NCI-H1417 (cell line): ENCODE measurements at places on chromosomes 12 and 14.
A peak's percentile ranks its signal among the peaks of the same experiment; 100 is the strongest.

DNA sequence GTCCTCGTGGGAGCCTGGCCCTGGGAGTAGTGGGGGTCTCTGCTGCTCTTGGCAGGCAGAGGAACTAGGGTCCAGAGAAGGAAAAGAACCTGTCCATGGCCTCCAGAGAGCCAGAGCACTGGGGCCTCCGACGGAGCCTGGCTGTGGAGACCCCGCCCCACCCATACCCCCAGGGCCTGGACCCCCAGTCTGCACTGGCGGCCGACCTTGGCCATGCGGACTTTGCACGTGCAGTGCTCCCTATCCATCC, 1.1 kb downstream of the BEGAIN start:
- DNase-seq = no peak

GRCh38 chr14:98606041-98606640, 665.9 kb downstream of the BCL11B start:
- peak; percentile 48 for DNase-seq

DNA sequence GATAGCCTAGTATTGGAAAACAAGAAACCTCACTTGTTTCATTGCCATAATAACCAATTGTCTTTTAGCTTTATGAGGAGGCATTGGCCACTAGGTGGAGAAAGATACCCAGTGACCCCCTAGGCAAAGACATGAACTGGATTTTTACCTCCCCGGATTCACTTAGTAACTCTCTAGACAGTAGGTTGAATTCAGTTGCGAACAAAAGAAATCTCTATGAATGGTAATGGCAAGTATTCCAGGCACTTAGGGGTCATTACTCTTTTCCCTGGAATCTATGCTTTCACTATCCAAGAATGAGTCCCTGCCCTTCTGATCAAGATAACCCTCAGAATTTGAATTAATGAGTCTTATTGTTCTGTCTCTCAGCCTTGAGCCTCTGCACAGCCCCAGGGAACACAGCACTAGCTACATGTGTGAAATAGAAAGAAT, 29.5 kb upstream of the RHOJ start:
- DNase-seq = peak; percentile 88

DNA sequence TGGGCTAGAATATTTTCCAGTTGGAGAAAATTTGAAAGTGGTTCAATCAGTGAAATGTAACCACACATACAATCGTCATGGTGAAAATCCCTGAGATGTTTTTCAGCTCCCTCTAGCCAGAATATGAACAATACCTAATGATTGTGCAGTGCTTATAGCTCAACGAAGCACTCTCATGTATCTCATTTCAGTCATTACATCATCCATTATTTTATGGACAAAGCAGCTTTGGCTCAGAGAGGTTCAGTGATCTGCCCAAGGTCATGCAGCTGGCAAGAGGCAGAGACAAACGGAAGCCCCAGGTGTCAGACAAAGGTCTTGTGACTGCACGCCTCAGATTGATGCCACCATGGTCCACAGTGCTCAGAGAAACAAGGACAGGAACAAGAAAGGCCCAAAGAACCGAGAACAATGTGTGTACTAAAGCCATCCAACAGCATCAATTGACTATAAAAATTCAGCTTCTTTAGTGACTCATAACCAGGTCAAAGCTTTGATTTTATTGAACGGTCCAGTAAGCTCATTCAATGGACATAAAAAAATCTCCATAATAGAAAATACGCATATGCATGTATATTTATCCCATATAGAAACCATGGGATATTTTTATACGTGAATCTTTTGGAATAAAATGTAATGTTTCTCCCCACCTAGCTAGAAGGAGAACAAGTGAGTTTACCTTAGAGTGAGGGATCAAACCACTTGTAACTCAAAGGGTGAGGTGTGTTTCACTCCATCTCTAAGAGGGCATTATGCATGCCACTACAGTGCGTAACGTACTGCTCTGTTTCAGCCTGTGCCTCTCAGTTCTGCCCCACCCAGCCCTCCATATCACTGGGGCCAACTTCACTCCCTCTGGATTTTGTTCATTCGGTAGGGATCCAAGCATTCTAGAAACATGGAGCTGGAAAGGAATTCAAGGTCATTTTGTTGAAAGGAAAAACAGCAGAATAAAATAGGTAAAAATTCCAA, 141.8 kb downstream of the GRIN2B start:
- DNase-seq = no peak

DNA sequence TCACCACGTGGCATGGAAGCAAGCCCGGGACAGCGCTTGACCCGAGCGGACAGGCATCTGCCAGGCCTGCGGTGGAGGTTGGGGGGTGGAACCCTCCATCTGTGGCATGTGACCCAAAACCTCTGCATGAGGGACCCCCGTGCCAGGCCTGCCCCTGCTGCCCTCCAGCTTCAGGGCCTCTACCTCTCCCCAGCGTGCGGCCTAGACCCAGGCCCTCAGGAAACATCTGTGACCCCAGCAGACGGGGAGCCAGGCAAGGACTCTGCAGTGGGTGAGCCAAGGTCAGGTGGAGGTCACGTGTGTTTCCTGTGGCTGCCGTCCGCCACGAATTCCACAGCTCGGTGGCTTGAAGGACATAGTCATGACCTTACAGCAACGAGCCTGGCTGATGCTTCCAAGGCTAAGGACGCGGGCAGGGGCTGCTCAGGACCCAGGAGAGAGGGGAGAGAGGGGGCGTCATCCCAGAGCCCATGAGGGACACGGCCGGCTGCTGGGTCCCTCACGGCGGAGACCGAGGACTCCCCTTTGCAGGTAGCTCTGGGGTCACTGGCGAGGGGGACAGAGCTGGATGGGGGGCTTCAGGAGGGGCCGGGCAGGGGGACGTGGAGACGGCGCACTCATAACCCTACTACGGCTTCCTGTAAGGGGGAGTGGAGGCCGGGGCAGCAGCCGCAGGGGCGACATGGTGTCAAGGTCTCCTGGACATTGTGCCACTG, 91.5 kb downstream of the GALNT9 start:
- no peak for DNase-seq

DNA sequence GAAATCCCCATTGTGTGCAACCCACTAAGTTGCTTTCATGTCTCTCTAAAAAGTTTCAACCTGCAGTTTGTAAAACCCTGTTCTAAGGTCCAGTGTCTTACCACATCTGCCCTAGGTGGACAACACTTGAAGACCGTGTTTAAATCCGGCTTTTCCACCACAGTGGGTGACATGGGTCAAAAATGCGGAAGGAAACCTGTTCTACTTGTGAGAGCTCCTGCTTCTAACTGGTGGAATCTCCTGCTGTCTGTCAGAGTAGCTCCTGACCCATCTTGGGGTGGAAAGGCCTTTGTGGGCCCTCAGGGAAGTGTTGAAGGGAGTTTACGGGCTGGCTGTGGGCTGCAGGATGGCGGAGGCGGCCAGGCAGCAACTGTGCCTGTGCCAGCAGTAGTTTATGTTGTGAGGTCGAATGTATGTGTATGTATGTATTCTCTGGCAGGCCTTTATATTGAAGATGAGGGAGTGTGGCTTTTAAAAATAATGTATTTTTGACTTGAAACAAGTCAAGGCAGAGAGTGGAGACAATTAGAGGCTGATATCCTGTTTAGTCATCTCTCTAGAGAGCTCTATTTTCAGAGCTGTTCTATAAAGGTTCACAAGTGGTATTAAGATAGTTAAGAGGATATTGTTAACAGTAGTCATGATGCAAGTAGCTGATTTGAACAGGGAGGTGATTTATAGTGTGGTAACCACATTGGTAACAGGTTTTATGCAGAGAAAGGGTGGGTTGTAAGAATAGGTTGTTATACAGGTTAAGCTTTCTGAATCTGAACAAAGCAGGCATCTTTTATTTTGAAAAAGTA, 67.0 kb downstream of the PRKCH start:
- DNase-seq = peak; percentile 42

- no peak for DNase-seq
Observed at GRCh38 chr12:108509806-108510205, 5.3 kb upstream of the FICD start.

DNA sequence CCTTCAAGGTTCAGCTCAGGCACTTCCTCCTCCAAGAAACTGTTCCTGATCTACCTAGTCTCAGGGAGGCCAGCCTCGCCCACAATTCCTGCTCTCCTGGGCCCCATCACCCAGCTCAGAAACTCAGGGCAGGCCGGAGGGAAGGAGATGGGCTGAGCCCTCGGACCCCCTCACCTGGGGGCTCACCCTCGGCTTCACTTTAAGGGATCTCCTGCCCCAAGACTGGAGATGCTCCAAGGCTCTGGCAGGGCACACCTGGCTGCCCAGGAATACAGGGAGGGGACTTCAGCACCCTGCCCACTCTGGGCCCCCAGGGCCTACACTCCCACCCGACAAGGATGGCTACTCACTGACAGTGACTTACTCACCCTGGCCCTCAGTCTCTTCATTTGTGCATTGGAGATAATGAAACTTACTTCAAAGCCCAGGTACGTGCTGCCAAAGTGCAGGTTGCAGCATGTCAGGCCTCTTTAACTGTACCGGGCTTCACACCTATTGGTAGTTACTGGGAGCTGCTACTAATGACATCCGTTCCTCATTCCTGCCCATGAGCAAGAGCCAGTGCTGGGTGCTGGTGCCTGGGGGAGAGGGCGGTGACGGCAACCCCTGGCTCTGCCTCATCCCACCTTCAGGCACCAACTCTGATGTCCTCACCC, 21.0 kb upstream of the PPP1R13B start:
- no peak for DNase-seq

- DNase-seq = no peak
Observed at GRCh38 chr12:52244615-52244994, 11.6 kb downstream of the KRT7 start.

- DNase-seq = no peak
Observed at GRCh38 chr12:9718968-9719367, 13.9 kb downstream of the CLECL1 start.

- no peak for DNase-seq
Observed at GRCh38 chr12:48601013-48601756, 31.3 kb upstream of the LALBA start.

GRCh38 chr12:130636370-130636769, 79.7 kb downstream of the RIMBP2 start:
- no peak for DNase-seq

- no peak for DNase-seq
Observed at GRCh38 chr12:325906-326305, 63.2 kb downstream of the KDM5A start.

- no peak for DNase-seq
Observed at GRCh38 chr14:97948841-97949240, 1151.7 kb downstream of the VRK1 start.

GRCh38 chr12:10190558-10191388, 11.9 kb downstream of the TMEM52B start:
- DNase-seq = peak; percentile 78

DNA sequence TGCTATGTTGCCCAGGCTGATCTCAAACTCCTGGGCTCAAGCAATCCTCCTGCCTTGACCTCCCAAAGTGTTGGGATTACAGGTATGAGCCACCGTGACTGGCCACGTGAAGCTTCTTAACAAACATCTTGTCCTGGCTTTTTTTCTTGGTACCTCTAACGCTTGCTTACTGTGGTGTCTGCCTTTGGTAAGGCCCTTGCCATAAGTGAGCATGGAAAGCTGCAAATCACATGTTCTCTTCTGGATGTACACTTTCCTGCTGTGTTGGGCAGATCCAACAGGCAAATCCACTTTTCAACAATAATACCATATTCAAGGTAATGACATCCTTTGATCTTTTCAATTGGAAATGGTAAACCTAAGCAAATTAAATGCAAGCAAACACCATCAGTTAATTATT, 54.6 kb downstream of the ARF6 start:
- no peak for DNase-seq

GRCh38 chr14:67191768-67192290, 2.6 kb downstream of the GARIN2 start:
- DNase-seq = no peak

- DNase-seq = no peak
Observed at GRCh38 chr12:49809906-49810389, 18.3 kb downstream of the NCKAP5L start.

- no peak for DNase-seq
Observed at GRCh38 chr12:84294246-84294645, 618.4 kb downstream of the SLC6A15 start.

DNA sequence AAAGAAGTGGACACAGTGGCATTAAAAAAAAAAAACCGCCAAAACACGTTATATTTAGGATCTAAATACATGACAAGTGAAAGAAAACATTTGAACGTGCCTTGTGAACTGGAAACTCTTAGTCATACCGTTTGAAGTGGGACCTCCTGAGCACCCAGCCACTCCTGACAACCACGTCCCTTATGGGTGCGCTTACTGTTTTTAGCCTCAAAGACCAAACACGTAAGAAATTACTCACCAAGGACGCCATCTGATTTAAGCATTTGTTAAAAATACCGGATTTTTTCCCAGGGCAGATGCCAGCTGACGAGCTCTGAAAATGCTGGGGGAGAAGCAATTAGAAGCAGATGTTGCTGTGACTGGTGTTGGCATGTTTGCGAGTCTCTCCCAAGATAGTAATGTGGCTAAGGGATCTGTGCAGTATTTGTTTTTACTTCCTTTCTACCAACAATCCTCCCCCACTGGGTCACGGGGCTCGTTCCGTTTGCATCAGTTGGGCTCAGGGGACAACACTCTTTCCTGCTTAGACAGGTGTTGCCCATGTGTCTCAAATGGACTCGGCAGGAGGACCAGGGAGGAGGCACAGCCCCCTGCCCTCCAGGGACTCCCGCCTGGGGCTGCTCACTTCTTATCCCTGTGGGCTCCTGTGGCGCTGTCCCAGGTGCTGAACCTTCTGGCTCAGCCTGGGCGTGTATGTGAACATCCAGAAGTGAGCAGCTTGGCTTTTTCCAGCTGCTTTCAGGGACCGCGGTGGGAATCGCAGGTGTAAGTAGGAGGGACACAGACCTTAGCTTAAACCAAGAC, 101.0 kb downstream of the BEGAIN start:
- DNase-seq = peak; percentile 57

- DNase-seq = peak; percentile 31
Observed at GRCh38 chr14:50225974-50226297, 5.4 kb downstream of the SOS2 start.

GRCh38 chr14:78170203-78170602, at the start of gene NRXN3:
NRXN3 (plus strand) TSS chr14:78170373; CDS start chr14:78243094, 72,721 bp downstream.
- DNase-seq = peak; percentile 75

DNA sequence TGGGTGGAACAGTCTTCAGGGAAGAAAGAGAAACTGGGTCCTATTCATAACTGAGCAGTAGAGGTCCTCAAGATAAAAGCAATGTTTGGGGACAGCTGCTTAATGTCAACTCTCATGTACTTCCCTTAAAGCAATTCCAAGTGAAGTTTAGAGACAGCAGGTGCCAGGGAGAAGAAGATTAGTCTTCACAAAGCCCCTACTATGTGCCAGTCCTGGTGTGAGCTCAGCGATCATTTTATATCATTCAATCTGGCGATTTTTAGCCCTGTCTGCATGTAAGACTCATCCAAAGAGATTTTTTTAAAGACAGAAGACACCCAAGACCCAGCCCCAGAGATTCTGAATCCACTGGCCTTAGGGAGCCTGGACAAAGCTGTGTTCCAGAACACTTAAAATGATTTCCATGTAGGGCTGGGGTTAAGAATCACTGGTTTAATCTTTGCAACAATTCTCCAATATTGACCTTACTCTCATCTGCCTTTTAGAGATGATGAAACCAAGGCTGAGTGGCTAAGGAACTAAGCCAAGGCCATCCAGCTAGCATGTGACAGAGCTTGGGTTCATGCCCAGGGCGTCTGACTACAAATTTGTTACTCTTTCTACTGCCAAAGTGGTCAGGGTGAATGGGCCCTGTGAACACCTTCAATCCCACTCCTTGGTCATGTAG, 404.5 kb upstream of the TBX3 start:
- no peak for DNase-seq

- DNase-seq = no peak
Observed at GRCh38 chr14:69616408-69616773, 5.0 kb downstream of the SUSD6 start.

GRCh38 chr14:52906141-52906601, 44.7 kb downstream of the FERMT2 start:
- DNase-seq = no peak

- no peak for DNase-seq
Observed at GRCh38 chr14:68020493-68020892, 200.9 kb downstream of the RAD51B start.
